Neural crest cell (in vitro differentiated cells): ENCODE measurements at places on chromosomes 5 and 9. TPM values are rescaled to one million over a fixed set of nuclear protein-coding genes. Genes with fewer than 3 reads are reported as not detected.

Gene IL7R
- 0.11 TPM in 1 of 2 replicates, not detected in the other for total RNA-seq

- DNase-seq: no peak
These were observed 55.2 kb upstream of the TUSC1 start for GRCh38 chr9:25733336-25733982.

- no peak for DNase-seq
These were observed 50.3 kb upstream of the SPTLC1 start for GRCh38 chr9:92165484-92165883.

GRCh38 chr5:32521481-32521880, 63.9 kb upstream of the SUB1 start:
- DNase-seq: no peak

DNA sequence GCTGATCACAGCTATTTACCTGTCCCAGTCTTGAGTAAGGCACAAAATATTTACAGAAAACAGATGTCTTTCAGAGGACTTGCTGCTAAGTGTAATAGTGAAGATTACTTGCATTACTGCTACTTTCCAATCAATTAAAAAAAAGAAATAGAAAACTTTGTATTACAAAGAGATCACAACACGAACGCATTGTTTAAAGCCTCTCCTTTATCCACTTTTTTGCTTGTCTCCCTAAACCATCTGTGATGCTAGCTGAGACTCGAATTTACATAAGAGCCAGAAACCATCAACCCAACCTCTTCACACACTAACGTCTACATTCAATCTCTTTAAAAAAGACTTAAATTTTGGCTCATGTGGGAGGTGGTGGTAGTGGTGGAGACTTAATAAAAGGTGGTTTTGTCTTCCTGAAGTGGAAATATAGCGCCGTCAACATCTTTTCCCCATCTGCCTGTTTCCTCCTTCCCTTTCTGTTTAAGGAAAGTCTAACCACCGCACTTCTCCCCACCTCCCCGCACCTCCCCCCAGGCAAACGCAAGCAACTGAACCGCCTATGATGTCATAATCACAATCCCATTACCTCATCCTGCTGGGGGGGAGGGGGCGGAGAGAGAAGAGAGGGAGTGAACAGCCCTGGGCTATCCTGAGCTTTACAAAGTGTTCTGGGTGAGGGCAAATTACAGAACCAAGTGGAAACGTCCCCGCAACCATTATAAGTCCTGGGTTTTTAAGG, 948 bp upstream of the FAM53C start:
- no peak for DNase-seq

Gene PAEP
- not detected in 2 replicates for total RNA-seq

DNA sequence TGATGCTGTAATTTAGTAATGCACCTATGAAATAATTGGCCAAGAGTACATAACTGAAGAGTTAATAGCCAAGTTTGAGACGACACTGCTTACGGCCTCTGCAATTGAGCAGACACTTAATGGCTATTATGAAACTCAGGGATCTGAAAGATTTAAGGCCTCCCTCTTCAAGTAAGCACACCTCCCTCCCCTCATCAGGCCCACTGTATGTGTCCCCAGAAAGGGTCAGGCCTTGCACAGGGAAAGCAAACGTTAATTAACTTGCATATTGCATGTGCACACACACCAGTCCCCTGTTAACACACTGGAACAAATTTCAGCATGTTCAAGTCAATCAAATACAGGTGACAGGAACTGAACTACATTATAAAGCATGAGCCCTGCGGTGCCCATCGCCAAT, 163.6 kb downstream of the SPOCK1 start:
- no peak for DNase-seq

DNA sequence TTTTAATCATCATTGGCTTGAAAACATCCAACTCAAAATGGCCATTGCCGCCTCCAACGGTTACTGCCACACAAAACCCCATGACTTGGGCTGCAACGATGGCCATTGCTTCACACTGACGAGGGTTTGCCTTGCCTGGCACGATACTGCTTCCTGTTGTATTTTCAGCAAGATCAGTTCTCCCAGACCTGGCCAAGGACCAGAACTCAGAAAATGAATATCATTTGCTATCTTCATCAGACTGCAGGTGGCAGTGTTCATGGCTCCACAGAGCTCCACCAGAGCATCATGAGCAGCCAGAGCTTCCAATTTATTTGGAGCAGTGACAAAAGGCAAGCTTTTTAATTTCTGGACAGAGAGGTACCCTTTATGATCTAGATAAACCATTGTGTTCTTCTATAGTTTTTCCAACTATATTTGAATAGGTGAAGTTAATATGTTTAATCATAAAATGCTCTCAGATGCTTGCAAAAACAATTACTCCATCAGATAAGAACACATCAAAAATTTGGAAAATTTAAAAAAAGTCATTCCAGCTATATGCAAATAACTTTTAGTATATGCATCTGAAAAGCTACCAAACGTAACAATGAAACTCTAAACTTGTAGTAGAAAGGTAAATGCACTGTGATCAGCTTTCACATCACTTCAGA, 10.4 kb downstream of the AMACR start:
- DNase-seq: no peak

GRCh38 chr5:154295551-154295950, 105.0 kb downstream of the GALNT10 start:
- no peak for DNase-seq

DNA sequence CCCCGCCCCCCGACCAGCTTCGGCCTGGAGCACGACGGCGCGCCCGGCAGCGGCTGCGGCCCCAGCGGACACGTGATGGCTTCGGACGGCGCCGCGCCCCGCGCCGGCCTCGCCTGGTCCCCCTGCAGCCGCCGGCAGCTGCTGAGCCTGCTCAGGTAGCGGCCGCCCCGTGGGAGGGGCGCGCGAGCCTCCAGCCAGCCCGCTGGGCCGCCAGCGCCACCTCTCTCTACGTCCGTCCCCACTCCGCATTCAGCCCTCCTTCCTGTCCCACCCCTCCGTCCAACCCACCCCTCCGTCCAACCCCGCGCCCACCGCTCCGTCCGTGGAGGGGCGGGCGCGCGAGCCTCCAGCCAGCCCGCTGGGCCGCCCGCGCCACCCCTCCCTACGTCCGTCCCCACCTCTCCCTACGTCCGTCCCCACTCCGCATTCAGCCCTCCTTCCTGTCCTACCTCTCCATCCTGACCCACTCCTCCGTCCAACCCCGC, 6.5 kb downstream of the ADAMTS13 start:
- DNase-seq: no peak

- DNase-seq: no peak
These were observed 62.8 kb upstream of the SUB1 start for GRCh38 chr5:32522429-32523143.

DNA sequence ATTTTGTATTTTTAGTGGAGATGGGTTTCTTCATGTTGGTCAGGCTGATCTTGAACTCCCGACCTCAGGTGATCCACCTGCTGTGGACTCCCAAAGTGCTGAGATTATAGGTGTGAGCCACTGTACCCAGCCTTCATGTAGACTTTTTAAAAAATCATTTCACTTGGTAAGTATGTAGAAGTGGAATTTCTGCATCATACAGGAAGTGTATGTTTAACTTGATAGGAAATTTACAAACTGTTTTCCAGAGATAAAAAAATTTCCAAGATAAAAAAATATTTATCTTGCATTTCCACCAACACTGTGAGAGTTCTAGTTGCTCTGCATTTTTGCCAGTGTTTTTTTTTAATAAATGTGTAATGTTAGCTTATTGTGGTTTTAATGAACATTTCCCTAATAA, 155.8 kb downstream of the ZNF608 start:
- DNase-seq: no peak

Gene RPL35
- 1,588 and 1,675 TPM in 2 replicates for total RNA-seq

DNA sequence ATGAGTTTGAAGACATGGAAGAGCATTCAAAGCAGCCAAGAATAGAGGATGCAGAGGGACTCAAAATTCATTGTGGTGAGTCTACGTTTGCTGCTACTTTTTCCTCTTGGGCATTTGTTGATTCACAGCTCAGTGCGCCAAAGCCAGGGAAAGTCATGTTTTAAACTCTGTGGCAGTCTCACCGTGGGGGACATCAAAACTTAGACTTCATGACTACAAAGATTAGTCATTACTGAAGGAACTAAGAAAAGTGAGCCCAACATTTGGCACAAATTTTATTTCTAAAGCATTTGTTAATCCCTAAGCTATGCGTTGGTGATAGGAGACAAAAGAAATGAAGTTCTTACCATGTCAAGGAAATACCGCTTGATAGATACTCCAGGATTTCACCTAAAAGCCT, 73.7 kb upstream of the MTAP start:
- DNase-seq: no peak

Gene SLC46A2
- not detected in 2 replicates for total RNA-seq

DNA sequence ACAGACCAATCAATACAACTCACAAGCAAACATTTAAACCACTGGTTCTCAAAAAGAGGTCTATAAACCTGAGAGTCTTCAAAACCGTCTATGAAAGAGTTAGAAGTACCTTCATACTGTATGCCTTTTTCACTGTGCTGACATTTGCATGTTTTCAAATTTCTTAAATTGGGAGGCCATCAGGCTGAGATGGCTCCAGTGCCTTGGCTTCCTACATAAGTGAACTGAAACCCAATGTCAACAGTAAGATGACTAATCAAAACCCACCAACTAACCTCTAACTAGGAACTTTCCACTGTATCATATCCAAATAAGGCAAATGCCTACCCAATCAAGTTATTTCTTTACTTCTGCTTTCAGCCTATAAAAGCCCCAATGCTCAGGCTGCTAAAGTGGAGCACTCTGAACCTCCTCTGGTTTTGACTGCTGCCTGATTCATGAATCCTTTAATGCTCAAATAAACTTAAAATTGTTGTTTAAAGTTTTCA, 35.1 kb downstream of the FAM13B start:
- no peak for DNase-seq

GRCh38 chr9:78351816-78352215, 54.9 kb downstream of the PSAT1 start:
- no peak for DNase-seq

Gene CCDC183
- 0.93 and 1.4 TPM in 2 replicates for total RNA-seq

Gene TMOD1
- total RNA-seq: 0.23 and 0.77 TPM in 2 replicates
